ENCODE measurements at places on chromosomes 1 and 21.

DNA sequence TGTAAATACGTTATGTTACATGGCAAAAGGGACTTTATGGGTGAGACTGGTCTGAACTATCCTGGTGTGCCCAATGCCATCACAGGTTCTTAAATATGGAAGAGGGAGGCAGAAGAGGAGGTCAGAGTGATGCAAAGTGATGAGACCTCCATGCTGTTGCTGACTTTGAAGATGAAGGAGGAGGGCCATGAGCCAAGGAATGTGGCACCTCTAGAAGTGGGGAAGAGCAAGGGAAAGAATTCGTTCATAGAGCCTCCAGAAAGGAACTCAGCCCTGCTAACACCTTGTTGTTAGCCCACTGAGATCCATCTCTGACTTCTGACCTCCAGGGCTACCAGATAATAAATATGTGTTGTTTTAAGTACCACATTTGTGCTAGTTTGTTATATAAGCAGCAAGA is 462.0 kb downstream of the RPS6KC1 start:
- no peak for DNase-seq

GRCh38 chr1:159428536-159428935 is 3.5 kb upstream of the OR10J4 start:
- DNase-seq = no peak

DNA sequence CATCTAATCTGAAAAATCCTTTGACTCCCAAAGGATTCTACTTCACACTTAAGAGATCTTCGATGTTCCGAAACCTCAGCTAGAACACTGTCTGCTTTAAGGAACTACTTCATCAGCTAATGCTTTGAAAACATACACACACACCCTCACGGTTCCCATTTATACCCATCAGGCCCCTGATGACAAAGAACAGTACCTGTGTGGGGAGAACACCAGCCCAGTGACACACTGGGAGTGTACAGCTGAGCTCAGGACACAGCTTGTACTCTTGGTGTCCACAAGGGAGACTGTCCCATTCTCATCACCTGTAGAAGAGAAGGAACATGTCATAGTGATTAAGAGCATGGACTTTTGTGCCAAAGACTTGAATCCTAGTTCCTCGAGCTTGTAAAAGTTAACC is 6.6 kb downstream of the WDR77 start:
- DNase-seq = no peak

DNA sequence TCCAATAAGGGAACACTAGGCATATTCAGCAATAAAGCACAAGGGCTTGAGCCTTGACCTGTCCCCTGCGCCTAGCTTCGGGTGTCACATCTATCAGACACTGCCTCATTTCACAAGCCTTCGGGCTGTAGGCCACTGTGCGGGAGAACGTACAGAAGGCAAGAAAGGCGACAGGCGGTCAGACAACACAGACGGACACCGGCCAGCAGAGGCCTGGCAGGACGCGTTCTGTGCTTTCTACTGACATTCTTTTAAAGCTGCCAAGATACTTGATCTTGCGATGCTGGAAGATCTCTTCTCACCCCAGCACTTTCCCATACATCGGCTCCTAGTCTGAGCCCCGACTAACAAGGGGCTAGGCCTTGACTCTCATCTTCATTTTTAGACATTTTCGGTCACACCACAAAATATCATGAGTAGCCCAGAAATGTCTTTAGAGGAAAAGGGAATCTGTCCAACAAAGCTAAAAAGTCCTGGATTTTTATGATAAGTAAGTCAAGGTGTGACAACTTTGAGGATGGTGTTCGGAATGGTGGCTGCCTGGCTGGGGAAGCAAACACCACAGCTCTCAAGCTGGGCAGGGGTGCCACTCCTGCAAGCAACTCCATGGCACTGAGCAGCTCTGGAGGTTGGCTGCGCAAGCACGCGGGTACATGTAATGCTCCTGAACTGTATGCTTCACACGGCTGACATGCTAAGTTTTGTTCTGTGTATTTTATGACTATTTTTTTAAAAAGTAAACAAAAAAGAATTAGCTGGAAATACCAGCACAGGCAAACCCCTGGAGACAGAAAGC is 18.7 kb downstream of the RIPK4 start:
- no peak for DNase-seq

GRCh38 chr1:27563591-27564471 is 40.1 kb downstream of the AHDC1 start:
- DNase-seq = no peak

DNA sequence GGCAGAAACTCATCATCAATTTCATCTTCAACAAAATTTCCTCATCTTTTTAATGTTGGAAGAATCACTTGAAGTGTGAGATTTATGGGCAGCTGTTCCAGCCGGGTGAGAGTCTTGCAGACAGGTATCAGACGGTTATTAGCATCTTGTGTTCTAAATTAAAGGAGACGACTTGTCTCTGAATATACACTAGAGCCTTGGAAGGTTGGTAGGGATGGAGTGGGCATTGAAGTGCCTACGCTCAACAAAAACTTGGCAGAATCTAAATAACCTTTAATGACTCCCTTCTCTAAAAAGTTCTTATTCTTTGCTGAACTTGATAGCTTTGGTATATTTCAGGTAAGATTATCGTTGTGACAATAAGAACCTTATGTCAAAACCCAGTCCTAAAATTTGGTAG is 111.5 kb upstream of the MAGI3 start:
- no peak for DNase-seq

DNA sequence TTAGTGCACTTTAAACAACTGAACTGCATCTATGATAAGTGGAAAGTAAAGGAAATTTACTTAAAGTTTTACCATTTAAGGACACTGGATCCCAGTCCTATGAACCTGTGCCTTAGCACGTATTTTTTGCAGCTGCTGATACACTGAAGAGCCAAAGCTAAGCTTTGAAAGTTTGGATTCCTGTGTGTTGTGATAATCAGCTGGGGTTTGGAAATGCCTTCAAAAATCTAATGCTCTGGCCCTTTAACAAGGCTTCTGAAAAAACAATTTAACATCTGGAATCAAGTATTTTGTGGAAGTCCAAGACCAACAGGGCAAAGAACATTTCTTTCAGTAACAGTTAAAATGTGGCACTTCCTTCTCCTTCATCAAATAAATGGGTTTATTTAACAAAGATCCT is 51.8 kb downstream of the DDAH1 start:
- DNase-seq = no peak

DNA sequence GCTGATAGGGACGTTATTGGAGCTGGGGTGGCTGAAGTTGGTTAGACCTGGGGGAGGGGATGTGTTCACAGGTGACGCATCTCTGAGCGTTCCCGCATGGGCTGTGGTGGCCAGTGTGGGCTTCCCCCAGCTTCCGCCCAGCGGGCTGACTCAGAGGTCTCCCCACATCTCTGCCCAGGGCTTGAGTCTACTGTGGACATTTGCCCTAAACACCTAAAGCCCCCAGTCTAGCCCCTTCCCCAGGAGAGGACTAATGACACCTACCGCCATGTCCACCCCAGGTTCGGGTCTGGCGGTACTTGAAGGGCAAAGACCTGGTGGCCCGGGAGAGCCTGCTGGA is 2.0 kb downstream of the AGRN start:
- DNase-seq = no peak

DNA sequence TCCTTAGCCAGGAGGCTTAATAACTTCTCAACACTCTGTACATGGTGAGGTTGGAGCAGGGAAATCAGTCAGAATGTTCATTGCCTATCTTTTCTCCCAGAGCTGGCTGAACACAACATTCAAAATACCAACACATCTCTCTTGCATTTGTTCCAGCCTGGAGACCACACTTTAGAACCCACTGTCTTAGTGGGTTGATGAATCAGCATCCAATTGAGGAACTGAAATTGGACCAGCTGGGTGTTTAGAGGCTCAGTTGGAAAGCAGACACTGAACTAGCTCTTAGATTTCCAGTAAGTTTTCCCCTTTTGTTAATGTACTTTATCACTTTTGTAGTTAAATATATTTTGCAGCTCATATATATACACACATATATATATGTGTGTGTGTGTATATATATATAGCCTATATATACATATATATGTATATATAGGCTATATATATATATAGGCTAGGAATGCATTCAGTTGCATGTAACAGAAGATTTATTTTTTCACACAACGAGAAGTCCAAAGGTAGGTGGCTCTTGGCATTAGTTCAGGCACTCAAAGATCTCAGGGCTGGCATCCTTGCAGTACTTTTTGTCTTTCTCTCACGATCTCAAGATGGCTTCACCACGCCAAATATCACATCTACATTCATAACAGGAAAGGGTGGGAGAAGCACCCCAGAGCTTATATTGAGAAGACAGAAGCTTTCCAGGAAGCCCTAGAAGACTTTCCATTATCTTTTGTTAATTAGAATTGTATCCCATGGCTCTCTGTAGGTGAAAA is 35.0 kb upstream of the HUNK start:
- DNase-seq = no peak

GRCh38 chr1:234672349-234673135 is 62.6 kb upstream of the IRF2BP2 start:
- DNase-seq = no peak
